ENCODE measurements at places on chromosomes 2 and 18.

DNA sequence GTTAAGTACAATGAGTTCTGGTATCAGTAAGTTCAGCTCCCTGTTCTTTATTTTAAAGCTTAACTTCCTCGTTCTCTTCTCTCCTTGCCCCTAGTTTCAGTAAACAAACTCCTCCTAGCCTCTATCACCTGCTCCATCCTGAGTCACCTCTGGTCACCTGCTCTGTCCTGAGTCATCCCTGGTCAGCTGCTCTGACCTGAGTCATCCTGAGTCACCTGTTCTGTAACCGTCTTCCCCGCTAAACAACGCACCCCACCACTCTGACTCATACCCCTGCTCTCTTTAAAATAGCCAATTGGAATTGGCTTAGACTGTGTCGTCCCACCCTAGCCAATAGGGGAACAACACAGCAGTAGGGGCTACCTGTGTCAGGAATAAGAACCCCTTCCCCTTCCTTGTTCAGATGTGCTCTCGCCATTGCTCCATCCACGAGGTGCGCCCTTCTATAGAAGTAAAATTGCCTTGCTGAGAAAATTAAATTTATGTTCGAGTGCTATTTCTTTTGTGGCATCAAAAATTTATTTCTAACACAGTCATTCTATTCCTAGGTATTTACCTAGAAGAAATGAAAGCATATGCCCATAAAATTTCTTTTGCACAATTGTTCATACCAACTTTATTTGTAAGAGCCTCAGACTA lies 24.9 kb upstream of the RMND5A start:
- no peak for DNase-seq

DNA sequence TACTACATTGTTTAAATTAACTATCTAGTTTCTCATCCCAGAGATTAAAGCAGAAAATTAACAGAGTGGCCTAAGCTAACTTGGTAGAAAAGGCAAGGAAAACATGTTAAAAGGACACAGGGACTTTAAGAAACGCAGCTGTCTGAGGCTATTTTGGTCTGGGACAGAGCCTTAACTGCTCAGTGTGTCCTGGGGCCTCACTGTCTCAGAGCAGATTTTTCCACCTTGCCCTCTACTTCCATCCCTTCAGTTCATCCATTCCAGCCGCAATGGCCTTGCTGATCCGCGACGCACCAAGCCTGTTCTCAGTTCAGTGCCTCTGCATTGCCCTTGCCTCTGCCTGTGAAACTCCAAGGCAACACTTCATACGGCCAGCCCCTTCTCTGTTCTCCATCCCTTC lies 114.9 kb upstream of the OSR1 start:
- DNase-seq: no peak

DNA sequence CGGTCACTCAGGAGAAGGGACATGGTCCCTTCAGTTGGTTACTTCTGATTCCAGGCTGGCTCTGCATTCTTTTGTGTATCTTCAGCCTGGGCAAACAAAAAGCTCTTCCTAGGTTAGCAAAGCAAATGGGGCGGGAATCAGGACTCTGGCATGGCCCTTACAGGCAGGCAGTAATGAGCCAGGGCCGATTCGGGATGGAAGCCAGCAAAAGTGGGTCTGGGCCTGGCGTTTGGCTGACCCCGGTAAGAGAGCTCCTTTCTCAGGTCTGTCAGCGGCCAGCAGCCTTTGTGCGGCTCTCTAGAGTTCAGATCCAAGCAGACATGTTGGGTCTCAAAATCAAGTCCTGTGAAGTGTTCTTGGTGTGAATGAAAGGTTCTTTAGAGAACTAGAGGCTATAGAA lies 81.5 kb upstream of the EML6 start:
- DNase-seq: no peak

- no peak for DNase-seq
Observed at GRCh38 chr18:62938487-62938886, 223.1 kb downstream of the PHLPP1 start.

DNA sequence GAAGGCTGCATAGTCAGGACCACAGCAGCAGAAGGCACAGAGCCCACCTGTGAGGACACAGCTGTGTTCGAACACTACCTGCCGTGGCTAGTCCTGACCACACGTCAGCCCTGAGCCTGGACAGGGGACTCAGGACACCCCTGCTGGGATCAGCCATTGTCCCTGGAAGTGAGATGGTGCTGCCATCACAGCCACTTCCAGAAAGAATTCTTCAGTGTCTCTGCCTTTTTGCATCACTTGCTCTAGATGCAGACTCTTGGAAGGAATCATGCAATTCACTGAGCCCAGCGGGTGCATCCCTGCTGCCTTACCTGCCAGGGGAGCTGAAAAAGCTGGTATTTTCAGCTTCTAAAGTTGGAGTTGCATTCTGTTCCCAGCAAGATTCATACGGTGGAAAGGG lies 49.3 kb downstream of the LAMA3 start:
- no peak for DNase-seq

GRCh38 chr2:3264010-3264744 lies 113.4 kb downstream of the EIPR1 start:
- DNase-seq: no peak

GRCh38 chr2:2048461-2048860 lies 282.6 kb downstream of the MYT1L start:
- no peak for DNase-seq

GRCh38 chr18:26458526-26459232 lies 89.7 kb downstream of the KCTD1 start:
- DNase-seq: peak; percentile 55

- DNase-seq: no peak
Observed at GRCh38 chr18:6901286-6901926, 171.9 kb downstream of the ARHGAP28 start.

GRCh38 chr18:2396162-2396505 lies 175.2 kb downstream of the METTL4 start:
- DNase-seq: no peak

- DNase-seq: no peak
Observed at GRCh38 chr18:53843113-53843760, 381.2 kb downstream of the MBD2 start.

- DNase-seq: no peak
Observed at GRCh38 chr2:37829616-37830395, 95.3 kb upstream of the RMDN2 start.

DNA sequence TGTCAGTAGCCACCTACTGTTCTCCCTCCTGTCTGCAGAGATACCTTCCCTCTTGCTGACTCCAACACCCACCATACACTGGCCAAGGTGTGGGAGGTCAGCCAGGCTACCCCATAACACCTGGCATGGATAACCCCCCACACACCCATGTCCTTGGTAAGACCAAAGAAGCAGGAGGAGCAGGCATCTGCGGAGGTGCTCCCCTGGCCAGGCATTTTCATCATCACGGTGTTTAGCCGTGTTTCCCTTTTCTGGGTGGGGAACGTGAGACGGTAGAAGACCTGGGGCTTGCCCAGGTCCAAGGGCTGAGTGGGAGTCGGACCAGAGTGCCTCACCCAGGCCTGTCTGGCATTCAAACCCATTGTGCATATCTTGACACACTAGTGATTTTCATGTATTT lies 150.3 kb downstream of the SMAD7 start:
- no peak for DNase-seq

DNA sequence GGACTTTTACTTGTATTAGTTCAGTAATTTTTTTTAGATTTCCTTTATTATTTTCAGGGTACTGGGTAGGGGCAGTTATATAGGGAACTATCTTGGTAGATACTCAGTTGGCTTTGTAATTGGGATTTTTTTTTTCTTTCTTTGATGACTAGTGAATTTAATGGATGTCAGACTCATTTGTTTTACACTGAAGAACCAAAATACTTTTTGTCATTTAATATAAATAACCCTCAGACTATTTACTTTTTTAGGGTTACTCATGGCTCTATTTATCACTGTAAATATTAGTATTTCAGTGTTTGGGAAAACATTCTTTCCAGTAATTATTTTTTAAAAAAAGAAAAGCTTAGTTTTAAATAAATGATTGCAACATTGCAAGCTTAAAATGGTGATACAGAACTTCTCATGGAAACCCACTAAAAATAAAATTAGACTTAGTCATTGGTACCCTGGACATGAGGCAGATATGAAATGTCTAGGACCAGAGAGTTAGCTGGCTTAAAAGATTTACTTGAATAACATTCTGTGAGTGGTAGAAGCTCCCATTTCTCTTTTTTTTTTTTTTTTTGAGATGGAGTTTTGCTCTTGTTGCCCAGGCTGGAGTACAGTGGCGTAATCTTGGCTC lies 74.4 kb upstream of the CYP20A1 start:
- DNase-seq: no peak

Measured in fibroblast of pulmonary artery (primary cell).